Aorta (tissue), 5 donors: ENCODE measurements at places on chromosomes 1 and 21. TPM values are rescaled to one million over a fixed set of nuclear protein-coding genes. Genes with fewer than 3 reads are reported as not detected.

- H3K27me3 ChIP-seq = no peaks in the 10 kb centered on the region
- DNase-seq = no peak
- no peaks in the 10 kb centered on the region for H3K36me3 ChIP-seq
- H3K4me1 ChIP-seq = no peaks in the 10 kb centered on the region
- H3K4me3 ChIP-seq = no peak overlapping the region
Observed at GRCh38 chr1:210878564-210878963, 255.4 kb downstream of the KCNH1 start.

GRCh38 chr1:97209381-97209957, 487.9 kb downstream of the PTBP2 start:
- no peaks in the 10 kb centered on the region for H3K36me3 ChIP-seq
- peaks cover 5% of the 10 kb centered on the region for H3K4me1 ChIP-seq
- H3K27me3 ChIP-seq = no peaks in the 10 kb centered on the region
- no peak overlapping the region for H3K27ac ChIP-seq
- no peak overlapping the region for H3K4me3 ChIP-seq

DNA sequence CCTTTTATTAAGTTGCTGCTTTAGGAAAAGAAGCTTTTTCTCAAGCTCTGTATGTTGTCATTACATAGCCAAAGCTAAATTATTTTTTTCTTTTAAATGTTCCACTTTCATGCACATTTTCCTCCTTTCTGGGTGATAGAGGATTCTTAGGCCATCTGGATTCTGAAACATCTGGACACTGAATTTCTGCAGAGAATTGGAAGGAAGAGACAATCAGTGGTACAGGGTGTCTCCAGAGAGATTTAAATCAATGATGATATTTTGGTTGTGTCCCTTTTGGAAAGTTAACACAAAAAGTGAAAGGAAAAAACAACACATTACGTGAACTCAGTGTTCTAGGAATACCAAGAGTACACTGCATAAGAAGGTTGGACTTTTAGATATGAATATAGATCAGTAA, 211.4 kb upstream of the PKN2 start:
- no peaks in the 10 kb centered on the region for H3K36me3 ChIP-seq
- H3K4me3 ChIP-seq = no peak overlapping the region

GRCh38 chr1:56719171-56719570, 74.1 kb downstream of the PRKAA2 start:
- no peaks in the 10 kb centered on the region for H3K4me1 ChIP-seq
- no peak overlapping the region for H3K27ac ChIP-seq
- DNase-seq = no peak
- no peaks in the 10 kb centered on the region for H3K36me3 ChIP-seq

DNA sequence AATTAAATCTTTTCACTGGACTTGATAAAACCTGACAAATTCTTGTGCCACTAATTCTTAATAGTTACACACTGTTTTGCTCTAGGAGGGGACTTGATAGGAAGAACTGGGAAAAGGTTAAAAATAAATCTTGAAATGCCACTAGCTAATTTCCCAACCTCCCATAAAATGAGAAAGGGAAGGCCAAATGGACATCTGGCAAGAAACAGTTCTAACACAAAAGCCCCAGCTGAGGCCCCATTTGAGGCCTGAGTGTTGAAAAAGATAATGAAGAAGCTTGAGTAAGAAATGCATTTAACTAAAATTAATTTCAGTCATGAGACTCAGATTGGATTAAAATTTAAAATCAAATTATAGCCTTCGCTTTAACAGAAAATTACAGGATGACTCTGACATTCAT, 11.2 kb upstream of the RAP1GAP start:
- DNase-seq = no peak
- H3K36me3 ChIP-seq = peaks cover 3% of the 10 kb centered on the region
- no peaks in the 10 kb centered on the region for H3K4me1 ChIP-seq
- H3K27me3 ChIP-seq = no peaks in the 10 kb centered on the region

Gene DPT
- 73.2 TPM for total RNA-seq

Gene FCRL6
- total RNA-seq = 1.7 TPM

Gene TMEM61
- 1.3 TPM for total RNA-seq

Gene MYOG
- total RNA-seq = not detected
